RPMI7951 (cell line): ENCODE measurements at places on chromosomes 6 and 20. TPM values are rescaled to one million over a fixed set of nuclear protein-coding genes. Genes with fewer than 3 reads are reported as not detected.

The TUBB2B gene
- 22.1 and 26.7 TPM in 2 replicates for total RNA-seq

The EYA4 gene
- total RNA-seq, result not detected in 2 replicates

The GNMT gene
- total RNA-seq, result 0.12 TPM in 1 of 2 replicates, not detected in the other

The SNAP91 gene
- not detected in 2 replicates for total RNA-seq

The PAK5 gene
- not detected in 2 replicates for total RNA-seq

The DAAM2 gene
- 4.0 and 5.4 TPM in 2 replicates for total RNA-seq

The PLEKHG1 gene
- total RNA-seq, result under 0.01 and 0.12 TPM in 2 replicates

The NHLRC1 gene
- total RNA-seq, result 2.1 and 2.2 TPM in 2 replicates

The JPH2 gene
- 16.0 and 24.2 TPM in 2 replicates for total RNA-seq

The ZBTB22 gene
- 10.7 TPM in 2 replicates for total RNA-seq

The PHACTR3 gene
- total RNA-seq, result 0.12 and 0.59 TPM in 2 replicates

The TOP1 gene
- total RNA-seq, result 15.6 and 18.5 TPM in 2 replicates

The CGA gene
- total RNA-seq, result not detected in 2 replicates

The GABRR1 gene
- not detected in 2 replicates for total RNA-seq

The DSP gene
- total RNA-seq, result under 0.01 TPM in 2 replicates

The GATA5 gene
- total RNA-seq, result not detected in 2 replicates

The PRKN gene
- total RNA-seq, result not detected in 2 replicates

DNA sequence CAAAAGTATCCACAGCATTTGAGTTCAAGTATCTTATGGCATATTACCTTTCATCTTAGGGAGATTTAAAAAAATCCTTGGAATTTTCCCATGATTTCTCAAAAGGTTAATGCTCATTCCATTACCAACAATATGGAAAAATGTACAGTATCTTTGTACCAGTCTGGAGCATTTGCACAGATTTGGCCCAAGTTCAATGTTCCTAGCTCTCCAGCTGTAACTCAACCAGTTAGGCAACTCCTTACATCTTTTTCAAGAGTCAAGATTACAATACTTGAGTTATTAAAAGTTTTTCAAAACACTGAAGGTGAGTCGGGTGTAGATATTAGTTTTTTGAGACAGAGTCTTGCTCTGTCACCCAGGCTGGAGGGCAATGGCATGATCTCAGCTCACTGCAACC is 1.0 kb downstream of the OR2J2 start:
- DNase-seq, result no peak

- peak; percentile 24 for DNase-seq
These were observed 801 bp downstream of the FBXL4 start for GRCh38 chr6:98946879-98947410.

DNA sequence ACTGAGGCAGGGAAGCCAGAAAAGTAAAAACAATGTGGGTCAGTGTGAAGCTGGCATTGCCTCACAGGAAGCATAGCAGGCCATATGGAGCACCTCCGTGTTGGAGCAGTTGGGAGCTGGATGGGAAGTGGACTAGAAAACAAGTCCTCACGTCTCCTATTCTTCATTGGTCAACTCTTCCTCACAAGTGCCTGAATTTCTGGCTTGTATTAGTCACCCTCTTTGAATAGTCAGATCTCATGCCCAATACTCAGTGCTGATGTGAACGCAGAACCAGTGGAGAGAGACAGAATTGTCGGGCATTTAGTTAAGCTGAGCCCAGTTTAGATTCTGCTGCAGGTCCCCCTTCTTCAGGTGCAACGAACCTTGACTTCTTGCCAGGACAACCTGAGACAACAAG is 22.3 kb upstream of the RSPO3 start:
- no peak for DNase-seq

DNA sequence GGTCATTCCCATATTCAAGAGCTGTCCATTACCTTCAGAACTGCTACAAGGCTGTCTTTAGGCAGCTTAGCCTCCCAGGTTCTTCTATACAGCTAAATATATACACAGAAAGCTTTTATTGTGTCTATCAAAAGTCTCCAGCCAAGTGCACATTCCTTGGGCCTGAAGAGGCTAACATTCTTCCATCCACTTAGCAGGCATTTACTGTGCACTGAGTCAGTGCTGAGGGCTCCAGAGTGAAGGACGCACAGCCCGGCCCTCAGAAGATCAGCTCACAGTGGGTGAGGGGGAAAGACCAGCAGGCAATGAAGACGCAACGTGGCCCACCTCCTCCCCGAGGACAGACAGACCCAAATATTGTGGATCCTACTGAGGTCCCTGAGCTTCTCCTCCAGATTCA is 569.9 kb downstream of the CDH26 start:
- no peak for DNase-seq

- DNase-seq, result no peak
These were observed 205.3 kb downstream of the EYA2 start for GRCh38 chr20:47099825-47100441.

DNA sequence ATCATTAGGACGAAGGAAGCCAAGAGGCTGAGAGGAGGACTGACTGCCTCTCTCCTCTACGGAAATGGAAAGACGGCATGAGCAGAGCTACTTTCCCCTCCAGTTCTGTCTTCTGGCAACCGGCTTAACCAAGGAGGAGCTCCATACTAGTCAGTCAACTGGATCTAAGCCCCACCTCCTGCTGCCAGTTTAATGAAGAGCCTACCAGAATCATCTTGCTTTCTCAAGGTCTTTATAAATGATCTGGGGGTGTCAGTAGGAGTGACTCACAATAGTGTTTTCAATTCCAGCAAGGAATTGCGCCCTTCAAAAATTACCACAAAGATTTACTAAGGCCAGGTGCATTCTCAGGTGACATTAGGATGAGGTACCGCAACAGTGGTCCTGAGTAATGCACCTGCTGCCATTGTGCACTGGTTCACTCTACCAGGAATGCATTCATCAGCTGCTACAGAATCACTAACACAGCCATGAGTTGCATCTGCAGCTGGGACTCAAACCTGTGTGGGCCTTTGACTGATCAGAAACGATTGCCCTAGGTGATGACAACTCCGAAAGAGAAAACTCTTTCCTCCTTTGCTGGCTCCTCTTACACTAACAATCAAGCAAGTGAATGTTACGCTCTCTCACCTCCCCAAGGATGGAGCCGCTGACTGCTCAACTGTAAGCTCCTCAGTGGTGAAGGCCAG is 2.8 kb downstream of the UQCC2 start:
- no peak for DNase-seq

GRCh38 chr20:3227936-3228749 is 10.8 kb downstream of the SLC4A11 start:
- DNase-seq, result no peak

GRCh38 chr6:124158024-124158423 is 354.4 kb downstream of the NKAIN2 start:
- no peak for DNase-seq

- no peak for DNase-seq
These were observed 14.0 kb upstream of the CST9L start for GRCh38 chr20:23582293-23582692.

GRCh38 chr6:113829696-113830045 is 27.5 kb upstream of the MARCKS start:
- no peak for DNase-seq

DNA sequence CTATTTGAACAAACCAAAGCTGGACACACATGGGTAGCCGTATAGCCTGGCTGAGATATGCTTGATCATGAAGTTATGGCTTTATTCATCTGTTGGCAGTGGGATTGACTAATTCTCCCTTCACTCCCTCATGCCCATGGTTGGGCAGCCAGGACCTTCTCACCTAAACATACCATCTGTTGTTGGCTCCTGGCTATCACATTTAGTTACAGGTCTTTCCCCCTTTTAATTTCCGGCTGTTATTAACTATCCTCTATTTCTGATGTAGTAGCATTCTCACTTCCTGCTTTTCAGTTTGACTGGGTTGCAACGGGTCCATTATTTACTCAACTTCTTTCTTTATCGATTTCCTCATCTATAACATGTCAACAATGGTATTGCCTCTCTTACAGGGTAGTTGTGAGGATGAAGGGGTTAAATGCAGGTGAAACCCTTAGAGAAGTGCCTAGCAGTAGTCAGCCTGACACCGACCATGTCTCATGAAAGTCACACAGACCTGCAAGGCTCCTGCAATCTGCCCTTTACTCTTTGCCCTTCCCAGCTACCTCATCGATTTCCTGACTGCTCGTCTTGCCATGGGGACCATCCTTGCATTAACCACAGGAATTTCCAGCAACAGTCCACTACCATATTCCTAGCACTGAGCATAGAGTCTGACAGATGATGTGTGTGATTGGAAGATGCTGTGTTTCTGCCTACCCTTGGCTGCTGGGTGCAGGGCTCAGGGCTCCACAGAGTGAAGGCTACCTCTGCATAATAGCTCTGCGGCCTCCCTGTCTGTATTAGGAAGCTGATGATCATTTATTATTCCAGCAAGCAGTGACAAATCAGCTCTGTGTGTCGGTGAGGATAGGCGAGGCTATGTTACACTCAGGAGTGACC is 42.2 kb downstream of the PPP1R14C start:
- DNase-seq, result no peak

DNA sequence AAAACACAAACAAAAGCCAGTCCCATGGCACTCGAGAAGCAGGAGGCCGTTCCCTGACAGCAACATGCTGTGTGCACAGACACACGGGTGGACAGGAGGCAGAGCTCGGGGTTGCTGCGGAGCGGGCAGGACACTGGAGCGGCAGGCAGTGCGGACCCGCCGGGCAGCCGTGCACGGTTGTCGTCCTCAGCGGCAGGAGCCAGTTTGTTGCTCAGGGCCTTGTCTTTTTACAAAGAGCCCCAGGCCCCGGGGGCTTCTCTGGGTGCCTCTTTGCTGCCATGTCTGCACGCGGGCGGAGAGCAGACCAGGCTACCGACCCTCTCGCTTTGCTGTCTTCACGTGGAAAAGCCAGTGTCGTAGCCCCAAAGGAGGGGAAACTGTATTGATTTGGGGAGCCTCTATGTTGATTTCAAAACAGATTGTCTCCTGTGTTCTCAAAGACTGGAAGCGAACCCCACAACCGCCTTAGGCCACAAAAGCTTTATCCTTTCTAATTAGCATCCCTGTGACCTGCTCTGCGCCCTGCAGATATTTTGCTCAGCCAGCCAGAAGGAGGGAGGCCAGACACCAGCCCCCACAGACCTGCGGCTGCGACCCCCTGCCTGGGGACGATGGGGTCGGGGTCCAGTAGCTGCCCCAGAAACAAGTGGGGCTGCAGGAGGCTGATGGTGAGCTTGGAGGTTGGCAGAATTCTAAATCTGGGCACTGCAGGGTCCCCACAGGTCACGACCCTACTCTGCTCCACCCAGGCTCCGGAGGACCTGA is 50.2 kb downstream of the ERMARD start:
- no peak for DNase-seq

GRCh38 chr6:156864557-156864956 is 87.4 kb downstream of the ARID1B start:
- peak; percentile 24 for DNase-seq

DNA sequence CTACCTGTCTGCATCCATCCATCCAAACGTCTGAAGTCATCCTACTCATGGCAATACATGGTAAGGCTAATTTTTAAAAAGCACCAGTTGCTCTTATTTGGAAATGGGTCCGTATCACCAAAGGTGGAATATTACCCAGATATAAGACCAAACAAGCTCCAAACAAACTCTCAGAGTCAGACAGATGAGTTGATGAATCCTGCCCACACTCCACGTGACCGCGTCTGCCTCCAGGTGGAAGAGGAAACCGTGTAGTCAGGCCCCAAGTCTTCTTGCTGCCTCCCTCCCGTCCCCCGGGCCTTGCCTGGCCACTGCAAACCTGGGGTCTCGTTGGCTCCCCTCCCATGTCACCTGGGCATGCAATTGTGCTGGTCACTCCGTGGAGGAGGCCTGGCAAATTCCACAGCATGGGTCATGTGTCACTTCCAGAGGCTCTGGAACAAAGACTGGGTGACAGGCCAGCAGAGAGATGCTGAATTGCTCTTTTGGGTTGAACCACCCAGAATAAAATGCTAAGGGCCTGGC is 31.8 kb downstream of the CTCFL start:
- no peak for DNase-seq

DNA sequence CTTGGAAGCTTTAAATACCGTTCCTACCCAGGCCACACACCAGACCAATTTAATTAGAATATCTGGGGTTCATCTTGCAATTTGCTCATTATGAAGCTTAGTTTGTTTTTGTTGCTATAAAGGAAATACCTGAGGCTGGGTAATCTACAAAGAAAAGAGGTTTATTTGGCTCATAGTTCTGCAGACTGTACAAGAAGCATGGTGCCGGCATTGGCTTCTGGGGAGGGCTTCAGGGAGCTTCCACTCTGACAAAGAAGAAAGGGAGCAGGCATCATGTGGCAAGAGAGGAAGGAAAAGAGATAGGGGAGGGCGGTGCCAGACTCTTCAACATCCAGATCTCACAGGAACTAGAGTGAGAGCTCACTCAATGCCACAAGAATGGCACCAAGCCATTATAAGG is 73.6 kb downstream of the RNF182 start:
- DNase-seq, result peak; percentile 26

GRCh38 chr6:1607516-1608221 is 2.0 kb upstream of the FOXC1 start:
- DNase-seq, result no peak

GRCh38 chr20:50356962-50357782 is 153.0 kb upstream of the PTPN1 start:
- DNase-seq, result no peak

DNA sequence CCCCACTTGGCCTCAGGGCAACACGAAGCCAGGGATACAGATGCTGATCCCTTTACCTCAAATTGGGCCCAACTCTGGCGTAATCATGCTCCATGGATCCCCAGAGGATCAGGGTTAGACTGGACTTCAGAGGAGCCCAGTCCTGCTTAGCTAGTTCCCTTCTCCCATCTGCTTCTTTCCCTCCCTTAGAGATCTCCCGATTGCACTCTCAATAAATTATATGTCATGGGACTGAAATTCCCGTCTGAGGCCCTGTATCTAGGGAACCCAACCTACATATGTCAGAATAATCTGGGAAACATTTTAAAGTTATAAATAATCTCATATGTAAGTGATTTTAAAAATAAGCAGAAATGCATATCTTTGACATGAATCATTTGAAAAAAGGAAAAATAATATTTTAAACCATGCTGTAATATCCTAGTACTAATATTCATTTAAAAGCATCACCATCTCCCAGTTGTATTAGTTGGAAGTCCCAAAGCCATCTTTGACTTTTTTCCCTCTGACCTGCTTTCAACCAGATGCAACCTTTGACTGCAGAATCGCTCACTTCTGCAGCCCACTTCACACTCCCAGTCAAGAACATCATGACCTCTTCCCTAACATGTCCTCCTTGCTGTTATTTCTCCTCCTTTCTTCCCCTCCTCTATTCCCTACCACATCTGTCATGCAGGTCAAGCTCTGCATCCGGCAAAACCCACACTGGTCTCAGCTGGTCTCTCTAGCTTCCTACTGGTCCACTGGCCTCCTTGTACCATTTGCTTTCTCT is 393.6 kb downstream of the BTBD3 start:
- no peak for DNase-seq

- peak; percentile 43 for DNase-seq
These were observed 30.7 kb downstream of the LINC00237 start for GRCh38 chr20:21075471-21075870.

- no peak for DNase-seq
These were observed 112.4 kb upstream of the ATXN1 start for GRCh38 chr6:16873698-16874097.
